Activated T-cell treated with anti-CD3 and anti-CD28 coated beads, Interleukin-2, amount 50 U/mL, for 72 hours (primary cell): ENCODE measurements at places on chromosomes 6 and 20. TPM values are rescaled to one million over a fixed set of nuclear protein-coding genes. Genes with fewer than 3 reads are reported as not detected.

DNA sequence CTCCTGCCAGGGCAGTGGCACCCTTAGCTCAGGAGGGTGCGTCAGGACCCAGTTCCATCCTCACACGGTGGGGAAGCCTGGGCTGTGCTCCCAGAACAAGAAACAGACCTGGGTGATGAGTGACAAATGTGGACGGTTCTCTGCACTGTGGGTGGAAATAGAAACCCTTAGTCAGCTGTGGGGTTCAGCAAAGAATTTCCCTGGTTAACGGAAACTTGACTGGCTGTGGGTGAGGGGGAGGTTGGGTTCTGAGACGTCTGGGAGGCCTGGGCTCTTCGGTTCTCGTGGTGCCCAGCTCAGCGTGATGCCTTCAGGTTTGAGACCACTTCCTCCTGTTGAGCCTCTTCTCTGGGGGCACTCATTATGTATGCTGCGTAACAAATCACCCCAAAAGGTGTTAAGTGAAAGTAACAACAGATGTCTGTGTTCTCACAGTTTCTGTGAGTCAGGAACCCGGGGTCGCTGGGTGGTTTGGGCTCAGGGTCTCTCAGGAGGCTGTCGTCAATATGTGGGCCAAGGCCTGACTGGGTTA is 53.1 kb upstream of the FAM83D start:
- peak overlapping the region; percentile 98 for H3K27ac ChIP-seq
- peak; percentile 92 for DNase-seq

PDE7B gene
- 1.00 TPM for total RNA-seq

SPATA25 gene
- 0.90 TPM for total RNA-seq

DNA sequence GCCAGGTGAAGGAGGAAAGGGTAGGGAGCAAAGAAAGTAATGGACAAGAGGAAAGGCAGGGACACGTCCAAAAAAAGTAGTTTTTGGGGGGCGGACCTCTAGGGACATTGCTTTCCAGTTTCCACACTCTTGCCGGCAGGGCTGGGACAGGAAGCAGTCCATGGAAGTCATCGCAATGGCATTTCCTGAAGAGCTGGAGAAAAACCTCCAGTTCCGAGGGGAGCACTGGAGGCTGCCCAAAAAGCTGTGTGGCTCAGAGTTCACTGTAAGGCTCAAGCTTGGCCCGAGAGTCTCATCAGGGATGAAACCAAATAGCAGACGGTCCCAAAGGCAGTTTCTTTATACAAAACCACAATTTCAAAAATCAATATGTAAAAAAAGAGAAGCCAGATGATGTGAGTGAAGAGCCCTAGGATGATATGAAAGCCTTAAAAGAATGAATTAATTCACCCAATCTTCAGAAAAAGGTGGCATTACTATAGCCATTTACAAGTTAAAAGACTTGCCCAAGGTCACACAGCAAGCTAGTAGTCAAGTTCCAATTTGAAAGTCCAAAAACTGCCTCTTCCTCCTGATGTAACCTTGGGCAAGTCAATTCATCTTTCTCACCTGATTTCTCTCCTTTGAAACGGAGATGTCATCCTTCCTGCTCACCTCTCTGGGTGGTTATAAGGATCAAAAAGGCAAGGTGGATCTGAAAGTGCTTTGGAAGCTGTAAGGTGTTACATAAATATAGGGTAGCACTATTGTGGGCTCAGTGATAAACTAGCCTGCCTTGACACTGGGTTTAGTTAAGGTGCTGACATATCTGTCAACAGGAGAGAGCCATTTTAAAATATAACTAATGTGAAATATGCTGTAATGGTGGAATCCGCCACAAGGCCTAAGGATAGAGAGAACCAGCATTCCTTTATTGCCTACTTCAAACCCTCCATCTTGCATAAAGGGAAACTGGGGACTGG is 9.1 kb downstream of the BCL2L1 start:
- H3K4me1 ChIP-seq: peaks cover 93% of the 10 kb centered on the region
- peak overlapping the region; percentile 97 for H3K27ac ChIP-seq
- no peak for DNase-seq

C20orf144 gene
- total RNA-seq: 0.17 TPM

DNA sequence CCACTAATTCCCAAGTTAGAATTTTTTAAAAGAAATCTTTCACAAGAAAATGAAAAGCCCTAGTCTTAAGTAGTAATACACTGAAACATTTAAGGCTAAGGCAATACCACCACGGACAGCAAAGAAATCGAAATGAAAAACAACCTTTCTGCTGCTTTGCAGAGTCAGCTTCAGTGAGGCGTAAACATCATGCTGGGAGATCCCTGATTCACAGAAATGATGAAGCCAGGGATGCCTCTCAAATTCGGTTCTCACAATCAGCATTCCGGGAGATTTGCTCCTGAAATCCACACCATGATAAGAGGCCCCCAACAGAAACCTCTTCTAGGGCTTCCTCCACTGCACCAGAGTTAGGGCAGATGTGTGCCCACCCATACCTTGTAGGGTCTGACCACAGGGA is 18.6 kb downstream of the RRBP1 start:
- no peak for DNase-seq
- H3K4me1 ChIP-seq: peaks cover 37% of the 10 kb centered on the region
- peaks cover 11% of the 10 kb centered on the region for H3K36me3 ChIP-seq
- no peaks in the 10 kb centered on the region for H3K27me3 ChIP-seq
- no peak overlapping the region for H3K4me3 ChIP-seq

GRCh38 chr6:62614442-62614841 is 328.4 kb upstream of the KHDRBS2 start:
- no peaks in the 10 kb centered on the region for H3K27me3 ChIP-seq
- H3K4me3 ChIP-seq: no peak overlapping the region
- H3K4me1 ChIP-seq: no peaks in the 10 kb centered on the region

GRCh38 chr6:156773935-156774852 is 3.0 kb upstream of the ARID1B start:
- H3K4me3 ChIP-seq: no peak overlapping the region
- peaks cover 30% of the 10 kb centered on the region for H3K4me1 ChIP-seq
- no peaks in the 10 kb centered on the region for H3K27me3 ChIP-seq

GJA10 gene
- total RNA-seq: not detected

- no peaks in the 10 kb centered on the region for H3K36me3 ChIP-seq
- H3K4me3 ChIP-seq: no peak overlapping the region
- DNase-seq: peak; percentile 35
- peaks cover 6% of the 10 kb centered on the region for H3K4me1 ChIP-seq
Measured at GRCh38 chr6:16277101-16277981, 39.0 kb downstream of the GMPR start.

ZNF391 gene
- total RNA-seq: 3.9 TPM

DNA sequence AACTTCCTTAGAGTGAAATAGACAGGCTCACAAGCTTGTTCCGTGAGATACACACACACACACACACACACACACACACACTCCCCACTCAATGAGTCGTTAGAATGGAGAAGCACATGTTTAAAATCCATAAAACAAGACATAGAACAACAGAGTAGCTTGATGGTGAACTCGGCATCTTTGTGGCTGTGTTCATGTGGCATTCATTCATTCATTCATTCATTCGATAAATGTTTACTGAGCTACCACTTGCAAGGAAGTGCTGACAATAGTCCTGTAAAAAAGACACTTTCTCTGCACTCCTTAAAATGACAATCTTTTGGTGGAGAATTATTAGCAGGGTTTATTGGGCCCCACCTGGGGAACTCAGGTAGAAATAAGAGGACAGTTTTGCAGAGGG is 242.0 kb downstream of the FOXA2 start:
- H3K4me3 ChIP-seq: no peak overlapping the region
- DNase-seq: no peak
- peaks cover 20% of the 10 kb centered on the region for H3K27me3 ChIP-seq
- no peak overlapping the region for H3K27ac ChIP-seq
- H3K36me3 ChIP-seq: no peaks in the 10 kb centered on the region

DNA sequence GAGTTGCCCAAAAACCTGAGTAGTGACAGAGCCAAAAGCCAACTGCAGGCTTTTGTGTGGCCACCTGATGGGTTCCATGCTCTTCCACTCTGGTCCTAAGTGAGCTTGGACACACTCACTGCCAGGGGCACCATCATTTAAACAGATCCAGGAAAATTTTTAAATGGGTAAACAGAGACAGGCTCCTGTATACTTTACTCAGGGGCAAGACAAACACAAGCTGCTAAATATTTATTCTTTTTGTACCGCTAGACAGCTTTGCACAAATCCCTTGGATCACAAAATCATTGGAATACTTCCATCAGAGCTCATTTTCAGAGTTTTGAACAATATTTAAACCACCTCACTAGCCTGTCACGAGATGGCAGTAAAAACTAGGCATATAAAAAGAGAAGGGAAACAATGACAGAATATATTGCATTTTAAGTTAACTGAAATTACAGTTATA is 31.4 kb downstream of the GCLC start:
- H3K4me3 ChIP-seq: no peak overlapping the region
- no peaks in the 10 kb centered on the region for H3K4me1 ChIP-seq
- H3K36me3 ChIP-seq: no peaks in the 10 kb centered on the region
- no peak for DNase-seq

LY6G5C gene
- 2.3 TPM for total RNA-seq

DNA sequence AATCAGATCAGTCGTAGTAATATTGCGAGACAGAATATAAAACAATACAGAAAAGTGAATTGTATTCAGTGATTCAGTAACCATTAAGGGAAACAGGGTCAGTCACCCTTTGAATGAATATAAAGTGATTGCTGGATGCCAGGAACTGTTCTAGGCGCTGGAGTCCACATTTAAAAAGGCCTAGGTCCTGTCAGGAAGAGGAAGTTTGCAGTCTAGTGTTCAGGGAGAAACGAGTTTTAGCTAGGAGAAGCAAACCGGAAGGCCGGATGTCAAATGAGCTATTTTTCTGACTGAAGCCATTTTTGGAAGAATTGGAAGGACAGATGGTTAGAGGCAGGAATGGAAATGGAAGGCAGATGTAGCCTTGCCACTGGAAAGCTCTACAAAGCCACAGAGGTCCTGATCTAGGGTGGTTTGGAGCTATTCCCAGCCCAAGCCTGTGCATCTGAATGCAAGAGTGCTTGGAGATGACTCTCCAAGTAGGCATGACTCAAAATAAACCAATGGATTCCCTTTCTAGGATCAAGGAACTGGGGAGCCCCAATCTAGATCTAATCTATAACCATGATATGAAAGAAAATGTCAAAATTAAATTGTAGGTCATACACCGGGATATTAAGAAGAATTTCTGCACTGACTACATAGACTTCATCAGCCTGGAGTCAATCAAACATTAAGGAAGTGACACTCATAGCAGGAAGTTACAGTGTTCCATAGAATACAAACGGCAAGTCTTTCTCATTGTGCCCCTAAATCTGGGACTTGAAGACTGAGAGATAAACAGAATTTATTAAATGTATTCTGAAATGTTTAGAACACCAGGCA is 36.8 kb upstream of the CDKAL1 start:
- H3K4me1 ChIP-seq: no peaks in the 10 kb centered on the region
- no peaks in the 10 kb centered on the region for H3K36me3 ChIP-seq
- no peak overlapping the region for H3K27ac ChIP-seq
- DNase-seq: no peak
- H3K4me3 ChIP-seq: no peak overlapping the region

DNA sequence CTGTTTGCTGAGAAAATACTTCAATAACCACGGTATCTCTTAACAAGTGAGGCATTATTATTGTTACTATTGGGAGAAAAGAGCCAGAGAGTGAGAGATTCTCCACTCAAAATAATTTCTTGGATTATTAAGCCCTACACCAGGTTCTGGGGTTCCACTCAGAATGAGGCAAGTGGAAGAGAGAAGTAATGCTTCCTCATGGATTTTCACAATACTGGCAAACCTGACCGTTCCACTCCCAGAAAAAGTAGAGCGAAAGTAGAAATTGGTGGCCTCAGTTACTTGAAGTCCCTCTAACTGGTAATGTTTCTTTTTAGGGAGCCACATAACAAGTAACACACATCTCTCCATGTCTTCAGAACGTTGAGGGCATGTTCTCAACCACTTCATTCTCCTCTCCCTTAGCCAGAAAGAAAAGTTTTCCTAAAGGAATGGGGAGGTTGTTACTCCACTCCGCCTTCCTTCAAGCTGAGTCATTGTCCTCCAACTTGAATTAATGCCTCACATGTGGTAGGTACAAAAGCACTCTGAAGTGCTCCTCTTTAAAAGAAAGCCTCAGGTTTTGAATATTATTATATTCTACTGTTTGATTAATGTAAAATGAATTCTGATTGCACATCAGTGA is 1.9 kb downstream of the BAG2 start:
- no peak for DNase-seq
- peaks cover 4% of the 10 kb centered on the region for H3K36me3 ChIP-seq
- no peaks in the 10 kb centered on the region for H3K27me3 ChIP-seq
- peak overlapping the region; percentile 78 for H3K27ac ChIP-seq

DNA sequence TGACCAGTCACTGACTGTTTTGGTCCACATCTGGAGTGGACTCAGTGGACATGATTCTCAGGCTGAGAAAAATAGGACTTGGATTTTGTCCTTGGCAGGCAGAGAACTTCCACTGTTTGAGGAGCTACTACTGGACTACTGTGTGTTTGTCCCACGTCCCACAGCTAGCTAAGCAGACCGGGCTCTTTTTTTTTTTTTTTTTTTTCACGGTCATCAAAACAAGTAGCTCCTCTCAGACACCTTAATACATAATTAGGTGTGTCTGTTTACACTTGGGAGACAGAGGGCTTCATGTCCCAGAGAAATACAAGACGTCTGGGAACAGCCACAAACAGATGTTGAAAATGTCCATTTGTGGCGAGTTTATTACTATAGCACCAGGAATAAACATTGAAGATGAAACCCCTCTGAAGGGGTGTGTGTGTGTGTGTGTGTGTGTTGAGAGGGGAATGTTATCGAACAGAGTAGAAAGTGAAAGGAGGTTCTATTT is 155.0 kb upstream of the SUPT3H start:
- no peak for DNase-seq
- no peak overlapping the region for H3K4me3 ChIP-seq
- peak overlapping the region; percentile 25 for H3K27ac ChIP-seq
- H3K4me1 ChIP-seq: no peaks in the 10 kb centered on the region

GMNN gene
- total RNA-seq: 58.5 TPM

GRCh38 chr20:63387917-63388316 is 26.8 kb upstream of the CHRNA4 start:
- no peaks in the 10 kb centered on the region for H3K4me1 ChIP-seq
- peaks cover 10% of the 10 kb centered on the region for H3K36me3 ChIP-seq
- no peak for DNase-seq

DNA sequence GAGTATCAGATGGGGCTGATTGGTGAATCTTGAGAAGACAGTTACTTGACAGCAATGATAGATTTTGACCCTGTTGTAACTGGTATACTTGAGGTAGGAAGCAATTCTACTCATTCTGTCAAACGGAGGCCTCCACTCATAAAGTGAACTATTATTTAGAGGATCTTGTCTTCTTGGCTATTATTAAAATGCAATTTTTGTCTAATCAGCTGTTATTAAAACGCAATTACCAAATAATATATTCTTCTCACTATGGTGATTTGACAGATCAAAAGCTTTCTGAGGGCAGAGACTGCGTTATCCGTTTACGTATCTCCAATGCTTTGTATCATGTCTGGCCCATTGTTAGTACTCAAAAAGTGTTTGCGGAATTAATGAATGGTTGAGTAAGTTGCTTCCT is 120.7 kb downstream of the MACROD2 start:
- H3K4me3 ChIP-seq: no peak overlapping the region
- H3K4me1 ChIP-seq: no peaks in the 10 kb centered on the region
- no peak for DNase-seq
- H3K27me3 ChIP-seq: no peaks in the 10 kb centered on the region
- no peaks in the 10 kb centered on the region for H3K36me3 ChIP-seq

TBXT gene
- total RNA-seq: not detected

SEL1L2 gene
- total RNA-seq: not detected

KATNA1 gene
- 27.2 TPM for total RNA-seq

- H3K36me3 ChIP-seq: peaks cover 24% of the 10 kb centered on the region
- no peaks in the 10 kb centered on the region for H3K27me3 ChIP-seq
- H3K4me3 ChIP-seq: no peak overlapping the region
- H3K4me1 ChIP-seq: peaks cover 4% of the 10 kb centered on the region
- DNase-seq: no peak
Measured at GRCh38 chr20:48676125-48676524, 151.7 kb downstream of the PREX1 start.
